Activated naive CD4-positive, alpha-beta T cell treated with Interleukin-2 at 50 U/mL for 16 hours (primary cell): ENCODE measurements at places on chromosomes 12 and 14.
A peak's percentile ranks its signal among the peaks of the same experiment; 100 is the strongest.

DNA sequence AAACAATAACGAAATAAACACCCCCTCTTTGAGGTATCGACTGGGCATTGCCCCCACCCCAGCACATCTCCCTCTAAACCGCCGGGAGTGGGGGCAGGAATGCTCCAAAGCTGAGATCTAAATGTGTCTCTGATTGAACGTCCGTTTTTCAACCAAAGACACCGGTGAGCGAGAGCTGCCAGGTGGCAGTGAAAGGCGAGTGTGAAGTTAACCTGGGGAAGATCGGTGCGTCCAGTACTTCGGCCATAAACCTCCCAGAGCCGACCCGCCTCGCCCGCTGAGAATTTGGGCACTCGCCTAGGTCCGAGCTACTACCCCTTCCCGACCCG is 625 bp downstream of the ANGEL1 start:
- no peak for DNase-seq

GRCh38 chr14:101639241-101639833 is 78.0 kb downstream of the DIO3 start:
- DNase-seq, result no peak

- no peak for DNase-seq
Observed at GRCh38 chr12:107122452-107122958, 29.2 kb upstream of the CRY1 start.

GRCh38 chr12:51357374-51358047 is 11.0 kb upstream of the CELA1 start:
- peak; percentile 4 for DNase-seq

GRCh38 chr12:50740307-50740706 is 23.6 kb upstream of the ATF1 start:
- no peak for DNase-seq

- DNase-seq, result no peak
Observed at GRCh38 chr12:22687361-22688076, 62.5 kb downstream of the ETNK1 start.

DNA sequence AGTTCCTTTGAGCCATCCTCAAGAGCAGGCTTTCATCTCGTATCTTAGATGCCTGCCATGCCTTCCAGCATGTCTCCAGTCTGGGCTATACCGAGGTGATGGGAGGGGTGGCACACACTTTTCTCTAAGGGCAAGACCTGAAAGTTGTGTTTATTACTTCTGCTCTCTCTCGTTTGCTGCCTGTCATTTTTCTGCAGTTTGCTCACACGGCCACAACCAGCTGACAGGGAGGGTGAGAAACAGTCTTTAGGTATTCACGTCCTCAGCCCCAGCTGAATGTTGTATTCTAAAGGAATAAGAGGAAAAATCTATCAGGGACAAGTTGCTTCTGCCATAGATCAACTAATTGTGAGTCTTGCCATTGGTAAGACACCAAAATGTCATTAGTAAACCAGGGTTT is 88.0 kb downstream of the TMTC2 start:
- no peak for DNase-seq

GRCh38 chr12:105948331-105948730 is 190.4 kb downstream of the NUAK1 start:
- DNase-seq, result no peak

GRCh38 chr12:66688846-66689439 is 10.1 kb upstream of the GRIP1 start:
- DNase-seq, result peak; percentile 4

DNA sequence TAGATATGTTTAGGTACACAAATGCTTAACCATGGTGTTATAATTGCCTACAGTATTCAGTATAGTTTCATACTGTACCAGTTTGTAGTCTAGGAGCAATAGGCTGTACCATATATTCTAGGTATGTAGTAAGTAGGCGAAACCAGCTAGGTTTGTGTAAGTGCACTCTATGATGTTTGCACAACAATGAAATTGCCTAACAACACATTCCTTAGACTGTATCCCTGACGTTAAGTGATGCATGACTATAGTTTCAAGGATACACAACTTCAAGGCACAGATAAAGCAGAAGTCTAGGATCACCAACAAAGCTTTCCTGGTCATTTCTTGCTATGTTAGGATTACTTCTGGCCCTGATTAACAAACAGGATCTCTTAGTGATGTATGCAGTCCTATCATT is 135.1 kb downstream of the SLC38A1 start:
- no peak for DNase-seq

GRCh38 chr12:48390026-48390425 is 39.3 kb upstream of the ZNF641 start:
- no peak for DNase-seq

DNA sequence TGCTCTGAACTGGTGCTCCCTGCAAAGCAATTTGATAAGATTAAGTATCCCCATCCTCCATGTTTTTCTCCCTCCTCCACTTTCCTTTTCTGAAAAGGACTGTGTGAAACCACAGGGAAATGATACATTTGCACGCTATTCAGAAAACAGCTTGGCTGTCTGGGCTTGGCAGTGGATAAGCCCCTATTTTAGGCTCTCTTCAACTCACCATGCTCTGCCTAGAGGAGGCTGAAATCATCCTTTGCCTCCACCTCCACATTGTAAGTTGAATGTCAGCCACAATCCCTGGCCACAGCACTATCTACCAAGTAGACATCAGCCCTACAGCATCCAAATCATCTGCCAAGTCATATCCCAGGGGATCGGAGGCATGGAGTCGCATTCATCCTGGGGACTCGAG is 642.3 kb downstream of the RPS29 start:
- DNase-seq, result no peak

DNA sequence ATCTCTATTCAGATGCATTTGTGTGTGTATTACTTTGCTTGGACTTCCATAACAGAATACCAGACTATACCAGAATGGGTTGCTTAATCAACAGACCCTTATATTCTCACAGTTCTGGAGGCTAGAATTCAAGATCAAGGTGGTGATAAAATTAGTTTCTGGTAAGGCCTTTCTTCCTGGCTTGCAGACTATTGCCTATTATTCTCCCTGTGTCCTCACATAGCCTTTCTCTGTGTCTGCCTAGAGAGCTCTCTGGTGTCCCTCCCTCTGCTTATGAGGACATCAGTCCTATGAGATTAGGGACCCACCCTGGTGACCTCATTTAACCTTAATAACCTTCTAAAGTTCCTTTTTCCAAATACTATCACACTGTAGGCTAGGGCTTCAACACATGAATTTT is 106.0 kb downstream of the FAR2 start:
- DNase-seq, result no peak

DNA sequence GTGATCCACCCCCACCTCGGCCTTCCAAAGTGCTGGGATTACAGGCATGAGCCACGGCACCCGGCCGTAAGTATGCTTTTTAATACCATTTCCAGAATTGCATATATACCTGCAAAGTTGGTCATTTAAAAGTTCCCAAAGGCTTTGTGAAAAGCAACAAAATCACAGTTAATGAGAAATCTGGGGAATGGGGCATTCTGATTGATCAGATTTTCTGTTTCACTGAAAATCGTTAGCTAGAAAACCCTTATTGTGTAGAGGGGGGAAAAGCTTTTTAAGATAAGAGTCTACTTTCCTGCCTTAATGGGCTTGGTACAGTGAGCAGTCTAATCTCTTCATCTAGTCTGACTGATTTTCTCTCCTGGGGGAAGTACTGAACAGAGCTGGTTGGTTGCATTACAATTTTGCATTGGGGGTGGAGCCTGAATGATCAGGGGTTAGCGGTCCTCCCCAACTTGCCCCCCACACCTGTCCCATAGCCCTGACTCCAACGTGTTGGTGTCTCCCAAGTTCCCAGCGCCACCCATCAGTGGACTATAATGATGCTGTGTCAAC is 23.8 kb downstream of the IL31 start:
- no peak for DNase-seq

GRCh38 chr12:1439201-1439600 is 155.2 kb downstream of the FBXL14 start:
- DNase-seq, result no peak

- DNase-seq, result no peak
Observed at GRCh38 chr12:13135371-13136178, 32.1 kb upstream of the GSG1 start.

GRCh38 chr14:50026396-50026795 is 90.0 kb downstream of the VCPKMT start:
- DNase-seq, result no peak

GRCh38 chr12:581746-582145 is 81.5 kb downstream of the NINJ2 start:
- no peak for DNase-seq

GRCh38 chr14:99537399-99537798 is 56.2 kb downstream of the CCNK start:
- DNase-seq, result no peak

DNA sequence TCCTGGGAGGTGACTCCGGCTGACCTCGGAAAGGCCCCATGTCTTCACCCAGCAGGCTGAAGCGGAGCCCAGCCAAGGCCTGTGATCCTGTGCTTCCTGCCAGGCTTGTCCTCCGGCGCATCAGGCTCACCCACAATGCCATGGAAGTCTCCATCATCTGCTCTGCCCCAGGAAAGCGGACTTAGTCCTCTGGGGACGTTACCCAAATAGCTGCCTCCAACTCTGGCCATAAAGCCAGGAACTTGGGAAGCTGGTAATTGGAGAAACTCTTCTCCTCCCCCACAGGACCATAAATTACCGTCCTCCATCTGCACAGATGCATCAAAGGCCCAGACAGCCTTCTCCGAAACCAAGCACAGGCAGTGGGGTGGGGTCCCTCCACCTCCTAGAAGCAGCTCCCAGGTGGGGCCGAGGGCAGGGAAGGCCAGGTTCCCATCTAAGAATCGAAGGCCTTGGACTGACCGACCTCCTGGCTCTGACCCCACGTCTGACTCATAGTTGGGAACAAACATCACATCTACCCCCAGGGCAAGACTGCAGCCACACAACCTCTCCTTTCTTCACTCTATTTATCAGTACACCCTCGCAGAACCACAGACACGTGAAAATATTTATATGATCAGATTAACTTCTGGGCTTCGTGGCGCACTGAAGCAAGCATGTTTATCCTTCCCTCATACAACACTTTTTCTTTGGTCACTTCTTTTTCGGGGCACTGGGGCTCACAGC is 56.4 kb downstream of the PITPNM2 start:
- DNase-seq, result no peak

DNA sequence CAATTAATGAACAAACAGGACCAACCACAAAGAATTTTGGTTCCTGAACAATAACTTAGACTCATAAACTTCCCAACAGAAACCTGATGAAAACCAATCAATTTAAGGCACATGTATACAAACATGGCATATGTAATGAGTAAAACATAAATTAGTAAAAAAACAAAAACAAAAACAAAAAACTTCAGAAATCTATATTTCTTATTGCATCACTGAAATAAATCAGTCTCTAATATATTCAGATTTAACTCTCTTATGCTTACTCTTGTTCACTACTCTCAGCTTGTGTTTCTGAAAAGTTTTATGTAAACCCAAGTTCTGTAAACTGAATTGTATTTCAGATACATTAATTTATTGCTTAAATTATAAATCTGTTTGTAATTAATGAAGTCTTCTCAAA is 233.7 kb downstream of the SLC25A21 start:
- no peak for DNase-seq

DNA sequence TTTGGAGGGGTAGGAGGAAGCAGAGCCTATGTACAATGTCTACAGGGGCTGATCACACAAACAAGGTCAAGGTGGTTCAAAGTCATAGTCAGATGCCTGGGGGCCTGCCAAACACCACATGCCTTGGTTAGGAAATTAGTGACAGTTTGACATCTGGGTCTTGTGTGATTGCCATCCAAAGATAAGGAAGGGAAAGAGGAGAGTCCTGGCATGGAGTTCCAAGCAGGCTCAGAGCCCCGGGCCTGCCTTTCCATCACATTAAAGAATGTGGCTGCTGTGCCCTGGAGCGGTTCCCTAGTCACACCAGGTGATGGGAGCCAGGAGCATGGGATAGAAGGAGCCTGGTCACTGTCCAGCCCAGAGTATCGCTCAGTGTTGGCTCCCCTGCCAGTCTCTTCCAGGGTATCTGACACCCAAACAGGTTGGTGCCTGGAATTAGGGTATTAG is 53.6 kb upstream of the BCL2L14 start:
- peak; percentile 45 for DNase-seq

DNA sequence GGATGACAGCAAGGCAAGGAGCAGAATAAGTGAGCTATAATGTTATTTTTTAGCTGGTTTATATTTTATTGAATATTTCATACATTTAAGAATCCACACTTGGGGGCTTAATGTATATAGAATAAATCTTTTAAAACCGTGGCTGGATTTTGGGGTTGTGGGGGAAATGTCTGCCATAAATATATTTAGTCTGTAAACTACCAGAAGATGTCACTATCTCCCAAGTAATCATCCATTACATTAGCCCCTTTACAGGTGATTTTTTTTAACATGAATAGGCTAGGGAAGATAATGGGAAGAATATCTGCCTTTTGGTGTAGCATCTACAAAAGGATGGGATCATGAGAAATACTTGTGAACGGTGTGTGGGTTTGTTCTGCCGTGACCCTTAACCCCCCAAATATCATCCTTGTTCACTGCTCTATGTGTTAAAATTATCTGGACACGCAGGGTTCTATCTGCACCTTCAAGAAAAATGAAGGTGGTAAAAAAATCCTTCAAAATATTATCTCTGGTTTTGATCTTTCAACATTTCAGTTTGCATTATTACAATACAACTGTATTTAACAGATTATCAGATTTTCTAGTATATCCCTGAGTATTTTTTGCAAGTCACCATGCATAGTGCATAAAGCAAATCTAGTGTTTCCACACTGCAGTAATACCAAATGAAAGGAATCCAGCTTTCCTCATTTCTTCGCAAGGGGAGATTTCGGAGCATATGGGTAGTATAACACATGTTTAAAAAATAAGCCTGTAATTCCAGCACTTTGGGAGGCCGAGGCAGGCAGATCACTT is 8.0 kb upstream of the SLC17A8 start:
- DNase-seq, result no peak

DNA sequence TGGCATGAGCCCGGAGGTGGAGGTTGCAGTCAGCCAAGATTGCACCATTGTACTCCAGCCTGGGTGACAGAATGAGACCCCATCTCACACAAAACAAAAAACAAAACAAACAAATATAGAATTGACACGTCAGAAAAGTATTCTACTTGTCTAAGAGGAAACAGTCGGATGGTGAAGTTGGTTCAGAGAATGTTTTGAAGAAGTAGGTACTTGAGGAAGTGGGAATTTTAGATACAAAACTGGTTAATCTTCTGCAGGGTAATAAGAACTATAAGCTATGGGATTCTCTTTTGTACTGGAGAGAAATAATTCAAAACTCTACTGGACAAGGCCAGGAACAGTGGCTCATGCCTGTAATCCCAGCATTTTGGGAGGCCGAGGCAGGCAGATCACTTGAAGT is 14.6 kb upstream of the TCTN1 start:
- no peak for DNase-seq

GRCh38 chr14:57747036-57747435 is 118.9 kb downstream of the SLC35F4 start:
- no peak for DNase-seq
